ENCODE measurements at places on chromosomes 2 and 18.

DNA sequence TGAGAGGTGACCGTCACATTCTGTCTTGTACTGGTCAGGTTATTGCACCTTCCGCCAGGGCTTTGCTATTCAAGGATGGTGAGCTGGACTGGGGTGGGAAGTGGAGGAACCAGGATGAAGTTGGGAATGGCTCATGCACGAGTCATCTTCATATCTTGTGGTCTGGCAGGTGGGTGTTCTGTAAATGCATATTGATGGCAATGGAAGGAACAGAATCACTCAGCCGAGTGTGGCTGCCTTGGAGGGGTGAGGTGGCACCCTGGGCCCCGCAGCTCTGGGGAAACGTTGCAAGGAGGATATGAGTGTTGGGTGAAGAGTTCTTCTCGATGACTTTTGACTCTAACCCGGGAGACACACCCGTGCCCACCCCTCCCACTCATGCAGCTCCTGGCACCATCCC is 1.2 kb downstream of the NEU2 start:
- DNase-seq, result no peak

DNA sequence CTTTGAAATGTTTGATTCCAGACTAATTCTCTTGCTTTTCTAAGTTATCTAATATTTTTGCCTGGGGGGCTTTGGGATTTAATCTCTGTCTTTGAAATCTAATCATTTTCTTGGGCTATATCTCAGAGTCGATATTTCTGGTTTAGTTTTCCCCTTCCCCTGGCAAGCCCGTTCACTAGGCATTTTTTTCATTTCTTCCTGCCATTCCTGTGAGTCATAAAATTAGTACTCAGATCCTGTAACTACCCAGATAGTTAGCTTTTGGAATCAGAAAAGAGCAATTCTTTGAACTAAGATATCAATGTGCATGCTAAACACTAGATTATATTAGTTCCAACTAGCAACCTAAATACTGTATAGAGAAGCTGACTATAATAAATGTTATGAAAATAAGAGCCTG is 29.4 kb upstream of the RNF149 start:
- DNase-seq, result no peak

DNA sequence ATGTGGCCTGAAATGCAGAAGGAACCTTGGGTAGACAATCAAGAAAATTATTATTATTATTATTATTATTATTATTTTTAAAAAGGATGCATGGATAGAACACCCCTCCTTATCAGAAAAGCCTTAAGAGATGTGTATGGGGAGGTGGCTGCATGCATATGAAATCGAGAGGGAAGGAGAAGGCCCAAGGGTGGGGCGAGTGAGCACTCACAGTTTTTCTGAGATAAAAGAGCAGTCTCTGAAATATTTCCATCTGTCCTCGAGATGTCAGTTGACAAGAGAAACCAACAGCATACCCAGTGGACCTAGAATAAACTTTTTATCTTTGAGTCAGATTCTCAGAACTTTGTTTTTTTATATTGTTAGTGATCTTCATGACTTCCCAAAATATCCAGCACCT is 282.9 kb downstream of the GPD2 start:
- peak; percentile 27 for DNase-seq

DNA sequence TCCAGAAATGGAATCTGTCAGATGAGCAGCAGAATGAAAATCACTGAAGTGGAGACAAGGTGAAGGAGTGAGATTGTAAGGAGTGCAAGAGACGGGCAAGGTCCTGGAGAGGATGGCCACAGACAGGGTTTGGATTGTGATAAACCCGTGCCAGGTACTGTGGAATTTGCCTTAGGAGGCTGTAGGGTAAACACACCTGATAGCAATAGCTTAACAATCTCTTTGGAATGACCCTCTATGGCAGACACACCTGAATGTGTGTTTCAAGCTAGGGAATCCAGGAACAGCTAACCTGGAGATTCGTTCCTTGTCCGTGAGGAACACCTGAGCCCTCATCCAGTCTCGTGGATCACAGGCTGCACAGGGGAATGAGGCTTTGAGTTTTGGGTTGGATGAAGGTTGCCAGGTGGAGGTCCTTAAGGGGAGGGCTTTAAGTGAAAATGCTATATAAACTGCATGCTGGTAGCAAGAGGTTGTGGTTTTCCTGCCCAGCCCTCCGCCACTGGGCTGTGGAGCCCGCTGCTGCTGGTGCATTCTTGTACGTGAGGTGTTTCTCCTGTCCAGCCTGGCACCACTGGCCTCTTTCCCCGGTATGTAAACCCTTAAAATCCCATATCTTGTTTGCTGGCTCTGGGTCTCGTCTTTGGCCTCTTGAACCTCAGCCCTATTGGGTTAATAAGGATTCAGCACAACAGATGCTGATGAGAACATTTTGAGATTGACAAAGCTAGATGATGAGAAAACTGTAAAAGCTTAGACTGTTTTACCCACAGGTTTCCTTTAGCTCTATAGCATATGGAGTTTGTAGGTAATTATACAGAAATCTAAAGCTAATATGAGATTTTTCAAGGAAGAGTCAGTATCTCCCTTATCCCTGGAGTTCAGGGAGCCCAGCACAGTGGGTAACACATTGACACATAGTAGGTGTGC is 117.9 kb downstream of the ARHGAP15 start:
- DNase-seq, result no peak

DNA sequence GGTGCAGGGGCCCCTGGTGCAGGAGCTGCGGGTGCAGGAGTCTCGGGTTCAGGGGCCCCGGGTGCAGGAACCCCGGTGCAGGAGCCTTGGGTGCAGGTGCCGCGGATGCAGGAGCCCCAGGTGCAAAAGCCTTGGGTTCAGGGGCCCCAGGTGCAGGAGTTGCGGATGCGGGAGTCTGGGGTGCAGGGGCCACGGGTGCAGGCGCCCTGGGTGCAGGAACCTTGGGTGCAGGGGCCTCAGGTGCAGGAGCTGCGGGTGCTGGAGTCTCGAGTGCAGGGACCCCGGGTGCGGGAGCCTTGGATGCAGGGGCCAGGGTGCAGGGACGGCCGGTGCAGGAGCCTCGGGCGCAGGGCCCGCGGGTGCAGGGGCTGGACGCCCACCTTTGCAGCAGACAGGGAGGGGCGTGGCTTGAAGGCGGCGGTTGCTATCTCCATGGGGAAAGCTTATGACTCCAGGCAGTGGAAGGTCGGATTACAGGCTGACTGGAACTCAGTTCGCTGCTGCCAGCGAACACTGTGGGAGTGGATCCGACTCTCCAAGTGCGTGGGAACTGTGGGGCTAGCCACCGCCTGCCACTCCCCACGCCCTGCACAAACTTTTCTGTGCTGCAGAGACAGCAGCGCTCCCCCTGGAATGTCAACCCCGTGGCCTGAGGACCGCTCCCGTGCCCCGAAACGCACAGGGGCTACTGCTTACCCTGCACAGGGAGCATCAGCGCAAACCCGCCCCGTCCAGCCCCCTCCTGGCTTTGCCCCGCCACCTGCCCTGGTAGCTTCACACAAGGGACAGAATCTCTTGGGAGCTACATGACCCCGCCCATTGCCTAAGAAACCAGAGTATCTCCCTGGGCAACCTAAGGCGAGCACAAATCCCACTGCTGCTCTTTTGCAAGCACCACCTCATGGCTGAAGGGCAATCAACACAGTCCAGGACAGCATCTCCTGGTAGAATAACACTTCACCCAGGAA is 40.3 kb downstream of the COPS9 start:
- no peak for DNase-seq

- no peak for DNase-seq
Observed at GRCh38 chr2:222433332-222434173, 9.2 kb downstream of the SGPP2 start.

DNA sequence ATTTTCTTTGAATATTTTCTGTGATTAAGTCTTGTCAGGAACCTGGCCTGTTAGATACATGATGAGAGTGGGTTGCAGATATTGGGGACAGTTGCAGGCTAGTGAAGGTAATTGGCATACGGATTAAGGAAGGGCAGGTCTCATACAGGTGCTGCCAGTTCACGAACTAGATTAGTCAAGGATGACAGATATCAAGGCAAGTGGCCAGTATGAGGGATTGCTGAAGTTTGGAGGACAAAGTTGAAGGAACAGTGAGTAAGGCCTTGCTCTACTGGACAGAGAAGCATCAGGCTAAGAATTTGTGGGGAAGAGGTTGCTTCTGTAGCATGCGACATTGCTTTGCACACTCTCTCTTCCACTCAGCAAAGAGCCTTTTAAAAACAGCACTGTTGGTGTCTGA is 12.8 kb upstream of the NCOA1 start:
- DNase-seq, result no peak

DNA sequence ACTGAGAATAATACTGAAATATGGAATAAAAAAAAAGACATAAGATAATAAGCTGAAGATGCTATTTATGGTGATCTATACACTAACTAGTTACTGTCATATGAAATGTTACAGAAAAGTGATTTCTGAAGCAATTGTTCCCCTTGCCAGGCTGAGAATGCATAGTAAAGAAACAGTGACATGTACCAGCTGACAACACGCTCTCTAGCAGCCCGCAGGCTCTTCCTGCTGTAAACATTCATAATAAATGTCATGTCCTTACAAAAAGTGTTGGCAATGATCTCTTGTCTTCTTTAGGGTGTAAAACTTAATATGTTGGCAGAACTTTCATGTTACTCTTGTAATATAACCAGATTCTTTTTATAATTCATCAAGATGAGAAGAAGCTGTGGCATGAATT is 1171.3 kb downstream of the DSC3 start:
- DNase-seq, result no peak

GRCh38 chr18:50298443-50299284 is 11.2 kb upstream of the CXXC1 start:
- no peak for DNase-seq
